Activated T-cell treated with anti-CD3 and anti-CD28 coated beads, Interleukin-2, amount 50 U/mL, for 72 hours (primary cell): ENCODE measurements at places on chromosomes 11 and 22.

DNA sequence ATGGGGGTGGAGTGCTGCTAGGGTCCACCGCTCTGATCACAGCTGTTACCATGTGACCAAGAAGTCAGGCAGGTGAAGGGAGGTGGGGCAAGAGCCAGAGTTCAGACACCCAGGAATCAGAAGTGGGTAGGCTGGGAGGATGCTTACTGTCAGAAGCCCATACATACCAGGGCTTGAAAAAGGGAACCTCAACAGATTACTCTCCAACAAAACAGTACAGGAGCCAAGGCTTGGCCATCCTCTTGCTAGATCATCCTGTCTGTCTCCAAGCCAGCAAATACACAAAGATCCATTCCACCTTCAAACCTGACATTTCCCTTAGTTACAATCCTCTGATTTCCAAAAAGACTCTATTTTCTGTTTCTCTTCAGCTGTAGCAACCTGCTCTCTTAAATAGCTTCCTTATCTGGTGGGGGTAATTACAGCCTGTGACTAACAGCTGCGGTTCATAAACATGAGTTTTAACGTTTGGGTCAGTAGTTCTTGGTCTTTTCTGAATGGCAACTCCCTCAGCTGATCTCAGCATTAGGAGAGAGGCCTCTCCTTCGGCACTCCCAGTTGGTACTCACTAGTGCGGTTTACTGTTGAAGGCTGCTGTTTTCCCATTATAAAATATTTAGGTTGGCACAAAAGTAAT, 31.1 kb upstream of the WT1 start:
- DNase-seq, result no peak

DNA sequence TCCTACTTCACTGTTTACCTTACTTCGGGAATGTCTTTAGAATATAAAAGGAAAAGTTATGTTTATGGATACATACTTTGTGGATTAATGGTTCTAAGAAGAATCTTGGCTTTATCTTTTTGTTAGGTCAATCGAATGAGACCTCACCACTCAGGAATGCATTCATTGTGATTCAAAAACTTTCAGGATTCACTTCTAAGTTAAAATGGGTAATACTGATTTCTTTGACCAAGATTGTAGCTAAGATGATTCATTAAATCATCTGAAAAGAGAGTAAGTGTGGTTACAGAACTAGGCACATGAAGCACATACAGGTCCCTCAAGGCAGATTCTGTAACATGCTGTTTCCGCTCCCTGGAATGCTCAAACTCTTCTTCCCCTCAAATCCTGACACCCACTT, 716.4 kb downstream of the KCNA4 start:
- no peak for DNase-seq

- DNase-seq, result no peak
Observed at GRCh38 chr11:118892514-118892913, 8.8 kb downstream of the CXCR5 start.

DNA sequence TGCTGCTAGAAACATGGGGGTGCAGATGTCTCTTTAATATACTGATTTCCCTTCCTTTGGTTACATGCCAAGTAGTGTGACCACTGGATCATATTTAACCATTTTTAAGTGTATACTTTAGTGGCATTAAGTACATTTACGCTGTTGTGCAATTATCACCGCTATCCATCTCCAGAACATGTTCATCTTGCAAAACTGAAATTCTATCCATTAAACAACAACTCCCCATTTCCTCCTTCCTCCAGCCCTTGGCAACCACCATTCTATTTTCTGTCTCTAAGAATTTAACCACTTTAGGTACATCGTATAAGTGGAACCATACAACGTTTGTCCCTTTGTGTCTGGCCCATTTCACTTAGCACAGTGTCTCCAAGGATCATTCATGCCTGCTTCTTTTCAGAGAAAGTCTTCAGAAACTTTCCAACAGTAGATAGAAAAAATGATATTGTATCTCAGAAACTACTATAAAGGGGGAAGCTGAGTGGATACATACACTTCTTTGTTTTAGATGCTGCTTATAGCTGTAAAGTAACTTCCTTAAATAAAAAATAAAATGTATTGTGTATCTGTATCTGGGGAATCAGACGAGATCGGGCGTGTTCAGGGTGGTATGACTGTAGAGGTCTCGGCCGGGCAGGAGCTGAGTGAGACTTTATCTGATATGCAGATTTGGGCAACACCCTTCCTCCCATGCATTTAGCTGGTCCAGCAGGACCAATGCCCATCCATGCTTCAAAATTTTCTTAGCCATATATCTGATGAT, 44.6 kb upstream of the ZBED5 start:
- no peak for DNase-seq
